ENCODE measurements at places on chromosomes 5 and 9.

DNA sequence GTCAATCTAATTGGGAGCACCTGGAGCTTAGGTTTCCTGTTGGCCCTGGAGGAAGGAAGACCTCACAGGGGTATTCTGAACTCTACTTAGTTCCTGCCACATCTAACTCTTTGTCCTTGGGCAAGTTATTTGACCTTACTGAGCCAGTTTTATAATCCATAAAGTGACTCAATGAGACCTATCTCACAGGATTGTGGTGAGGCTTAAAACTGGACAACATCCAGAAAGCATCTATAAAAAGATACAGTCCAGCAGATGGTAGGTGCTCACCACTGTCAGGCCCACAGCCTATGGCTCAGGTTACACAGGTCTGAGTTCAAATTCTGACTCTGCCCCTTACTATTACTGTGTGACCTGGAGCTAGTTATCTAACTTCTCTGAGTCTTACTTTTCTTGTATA, 23.3 kb downstream of the KCNV2 start:
- no peak for DNase-seq

- DNase-seq: peak; percentile 15
These were observed 260.7 kb downstream of the NR3C1 start for GRCh38 chr5:143142596-143143435.

DNA sequence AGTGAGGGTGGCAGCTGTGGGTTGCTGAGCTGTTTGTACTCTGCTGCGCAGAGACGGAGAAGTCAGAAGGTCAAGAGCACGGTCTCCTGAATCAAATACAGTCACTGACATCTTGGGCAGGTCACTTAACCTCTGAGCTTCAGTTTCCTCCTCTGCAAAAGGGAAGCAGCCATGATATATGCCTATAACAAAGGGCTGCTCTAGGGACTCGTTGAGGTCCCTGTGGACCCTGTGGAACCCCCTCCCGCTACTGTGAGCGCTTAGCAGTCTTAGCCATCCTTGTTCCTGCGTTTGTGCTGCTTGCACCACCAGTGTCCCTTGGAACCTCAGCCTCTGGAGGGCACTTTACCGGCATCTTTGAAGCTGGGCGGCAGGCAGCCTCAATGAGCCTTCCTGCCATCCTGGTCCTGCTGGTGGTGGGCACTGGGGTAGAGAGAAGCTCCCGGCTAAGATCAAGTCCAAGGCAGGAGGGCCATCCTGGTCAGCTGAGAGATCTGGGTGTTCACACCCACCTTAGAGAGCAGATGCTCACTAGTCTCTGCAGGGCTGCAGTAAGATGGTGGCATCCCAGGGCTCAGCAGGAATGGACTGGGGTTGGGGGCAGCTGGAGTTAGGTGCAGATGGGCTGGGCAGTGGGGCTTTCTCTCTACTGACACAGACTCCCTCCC, 8.7 kb downstream of the JADE2 start:
- DNase-seq: no peak

DNA sequence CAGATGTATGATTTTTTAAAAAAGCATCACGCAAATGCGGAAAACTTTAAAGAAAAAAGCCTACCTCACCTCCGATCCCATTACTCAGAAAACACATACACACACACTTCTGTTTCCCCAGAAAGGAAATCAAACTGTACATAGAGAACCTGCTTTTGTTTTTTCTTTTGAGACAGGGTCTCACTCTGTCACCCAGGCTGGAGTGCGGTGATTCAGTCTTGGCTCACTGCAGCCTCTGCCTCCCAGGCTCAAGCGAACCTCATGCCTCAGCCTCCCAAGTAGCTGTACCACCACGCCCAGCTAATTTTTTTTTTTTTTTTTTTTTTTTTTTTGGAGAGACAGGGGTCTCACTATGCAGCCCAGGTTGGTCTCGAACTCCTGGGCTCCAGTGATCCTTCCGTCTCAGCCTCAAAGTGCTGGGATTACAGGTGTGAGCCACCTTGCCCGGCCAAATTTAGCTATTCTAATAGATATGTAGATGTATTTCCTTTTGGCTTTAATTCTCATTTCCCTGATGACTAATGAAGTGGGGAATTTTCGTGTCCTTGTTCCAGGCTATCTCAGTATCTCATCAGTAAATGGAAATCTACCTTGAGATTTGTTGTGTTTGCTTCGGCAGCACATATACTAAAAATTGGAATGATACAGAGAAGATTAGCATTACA, 25.7 kb upstream of the EEIG1 start:
- no peak for DNase-seq

DNA sequence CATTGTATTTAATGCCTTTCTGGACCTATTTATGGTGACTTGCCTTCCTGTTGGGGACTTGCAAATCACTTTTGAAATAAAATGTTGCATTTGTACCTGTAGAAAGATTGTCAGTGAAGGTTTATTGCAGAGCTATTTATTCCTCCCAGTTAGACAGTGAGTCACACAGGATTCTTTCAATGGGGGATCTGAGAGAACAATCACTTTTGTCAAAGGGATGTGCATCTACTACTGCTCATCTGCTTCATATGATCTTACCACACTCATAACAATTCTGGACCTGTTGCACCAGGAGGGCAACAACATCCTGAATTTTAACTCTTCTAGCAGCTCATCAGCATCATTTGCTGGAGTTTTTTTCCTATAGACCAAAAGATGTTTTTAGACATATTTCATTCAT, 66.8 kb downstream of the FBXL7 start:
- no peak for DNase-seq

GRCh38 chr5:6188976-6189375, 189.4 kb downstream of the MED10 start:
- DNase-seq: no peak

- peak; percentile 42 for DNase-seq
These were observed 16.4 kb downstream of the JADE2 start for GRCh38 chr5:134541736-134542376.

- DNase-seq: no peak
These were observed 339.5 kb downstream of the CTNND2 start for GRCh38 chr5:11564706-11565105.

DNA sequence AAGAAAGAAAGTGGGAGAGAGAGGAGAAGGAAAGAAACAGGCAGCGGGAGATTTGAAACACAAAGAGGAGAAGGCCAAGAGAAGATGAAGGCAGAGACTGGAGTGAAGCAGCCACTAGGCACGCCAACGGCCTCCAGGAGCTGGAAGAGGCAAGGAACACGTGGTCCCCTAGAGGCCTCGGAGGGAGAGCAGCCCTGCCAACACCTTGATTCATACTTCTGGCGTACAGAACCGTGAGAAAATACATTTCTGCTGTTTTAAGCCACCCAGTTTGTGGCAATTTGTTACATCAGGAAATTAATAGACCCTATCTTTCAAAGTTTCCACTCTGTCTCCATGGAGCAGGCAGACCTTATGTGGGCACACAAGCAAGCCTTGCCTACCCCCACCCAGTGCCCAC, 133.4 kb downstream of the ACTL7B start:
- peak; percentile 23 for DNase-seq

DNA sequence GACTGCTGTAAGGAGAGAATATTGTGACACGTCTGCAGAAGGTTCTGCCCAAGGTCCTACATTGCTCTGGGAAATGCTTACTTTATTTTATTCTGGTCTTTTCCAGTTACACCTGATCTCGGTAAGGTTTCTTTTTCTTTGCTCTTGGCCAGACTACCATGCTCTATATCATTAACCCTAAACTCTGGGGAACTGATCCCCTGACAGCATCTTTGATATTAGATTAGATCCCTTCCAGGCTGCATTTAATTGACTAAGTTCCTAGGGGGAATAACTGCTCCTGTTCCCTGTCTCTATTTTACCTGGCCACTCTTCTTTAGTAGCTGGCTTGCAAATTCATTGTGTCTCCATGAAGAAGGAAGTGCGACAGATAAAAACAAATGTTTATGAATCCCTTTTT, 243.5 kb downstream of the MAT2B start:
- DNase-seq: no peak

- no peak for DNase-seq
These were observed 18.0 kb downstream of the ZNF608 start for GRCh38 chr5:124728331-124728967.

GRCh38 chr9:121598167-121598964, 53.1 kb upstream of the DAB2IP start:
- DNase-seq: peak; percentile 93

- DNase-seq: no peak
These were observed 22.6 kb upstream of the CEP72 start for GRCh38 chr5:589588-589987.

DNA sequence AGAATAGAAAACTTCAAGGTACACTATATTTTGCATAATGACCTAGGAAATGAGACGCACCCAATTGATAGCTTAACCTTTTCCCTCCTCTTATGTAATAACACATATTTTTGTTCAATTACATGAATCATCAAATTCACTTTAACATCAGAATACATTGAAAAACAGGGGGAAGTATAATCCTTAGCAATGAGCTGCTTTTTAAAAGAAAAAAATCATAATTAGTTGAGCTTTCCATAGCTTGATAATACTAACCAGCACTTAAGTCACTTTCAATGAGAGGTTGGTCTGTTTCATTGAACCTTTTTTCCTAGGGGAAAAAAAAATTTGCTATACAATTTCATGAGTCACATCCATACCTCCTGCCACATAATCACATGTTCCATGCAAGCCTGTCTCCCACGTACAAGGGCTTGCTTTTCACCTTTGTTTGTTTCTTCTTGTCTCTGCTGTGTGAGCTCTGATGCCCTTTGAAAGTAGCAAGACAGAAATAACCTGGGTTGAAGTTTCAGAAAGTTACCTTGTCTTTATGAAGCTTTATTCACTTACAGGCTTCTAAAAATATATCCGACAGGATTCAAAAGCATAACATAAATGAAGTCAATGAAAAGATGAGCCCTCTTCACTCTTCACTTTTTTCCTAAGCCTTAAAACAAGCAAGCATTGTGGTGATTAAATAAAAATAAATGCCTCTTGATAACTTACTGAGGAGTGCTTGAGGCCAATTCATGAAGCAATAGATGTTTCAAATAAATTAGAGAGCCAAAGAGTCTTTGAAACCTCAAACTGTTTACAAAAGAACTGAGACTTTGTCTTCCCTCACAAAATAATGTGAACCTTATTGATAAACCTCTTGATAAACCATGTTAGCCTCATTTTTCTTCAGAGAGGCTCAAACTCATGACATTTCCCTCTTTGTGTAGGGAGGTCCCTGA, 108.5 kb downstream of the FEM1C start:
- no peak for DNase-seq

DNA sequence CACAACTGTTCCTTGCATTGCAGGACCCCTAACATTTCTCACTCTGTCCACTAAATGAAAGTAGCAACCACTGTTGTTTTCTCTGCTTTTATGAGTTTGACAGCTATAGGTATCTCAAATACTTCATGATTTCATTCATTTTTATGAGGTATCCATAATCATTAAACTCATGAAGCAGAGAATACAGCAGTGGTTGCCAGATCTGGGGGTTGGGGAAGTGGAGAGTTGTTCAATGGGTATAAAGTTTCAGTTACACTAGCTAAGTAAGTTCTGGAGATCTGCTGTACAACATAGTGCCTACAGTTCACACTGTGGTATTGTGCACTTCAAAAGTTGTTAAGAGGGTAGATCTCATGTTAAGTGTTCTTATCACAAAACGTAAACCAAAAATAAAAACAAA, 23.4 kb upstream of the CAMK4 start:
- DNase-seq: no peak

DNA sequence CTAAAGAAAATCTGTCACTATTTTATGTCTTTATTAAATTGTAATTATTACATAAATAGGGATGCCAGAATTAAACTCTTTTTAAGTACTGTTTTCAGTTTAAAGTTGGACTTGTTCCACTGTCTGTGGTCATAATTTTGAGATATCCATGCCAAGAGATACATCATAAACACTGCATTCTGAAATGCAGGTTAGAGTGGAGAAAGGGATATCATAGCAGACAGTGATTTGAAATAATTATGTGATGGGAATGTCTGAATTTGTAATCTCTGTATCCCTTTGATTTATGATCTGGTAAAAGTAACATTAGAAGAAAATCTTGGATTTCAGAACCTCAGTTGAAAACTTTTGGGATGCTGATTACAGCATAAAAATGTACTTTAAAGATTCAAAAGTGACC, 222.1 kb downstream of the GOLPH3 start:
- no peak for DNase-seq

- no peak for DNase-seq
These were observed 260.8 kb upstream of the PPP1R2B start for GRCh38 chr5:156589104-156589945.

- no peak for DNase-seq
These were observed 56.3 kb downstream of the STX17 start for GRCh38 chr9:99962680-99963261.

DNA sequence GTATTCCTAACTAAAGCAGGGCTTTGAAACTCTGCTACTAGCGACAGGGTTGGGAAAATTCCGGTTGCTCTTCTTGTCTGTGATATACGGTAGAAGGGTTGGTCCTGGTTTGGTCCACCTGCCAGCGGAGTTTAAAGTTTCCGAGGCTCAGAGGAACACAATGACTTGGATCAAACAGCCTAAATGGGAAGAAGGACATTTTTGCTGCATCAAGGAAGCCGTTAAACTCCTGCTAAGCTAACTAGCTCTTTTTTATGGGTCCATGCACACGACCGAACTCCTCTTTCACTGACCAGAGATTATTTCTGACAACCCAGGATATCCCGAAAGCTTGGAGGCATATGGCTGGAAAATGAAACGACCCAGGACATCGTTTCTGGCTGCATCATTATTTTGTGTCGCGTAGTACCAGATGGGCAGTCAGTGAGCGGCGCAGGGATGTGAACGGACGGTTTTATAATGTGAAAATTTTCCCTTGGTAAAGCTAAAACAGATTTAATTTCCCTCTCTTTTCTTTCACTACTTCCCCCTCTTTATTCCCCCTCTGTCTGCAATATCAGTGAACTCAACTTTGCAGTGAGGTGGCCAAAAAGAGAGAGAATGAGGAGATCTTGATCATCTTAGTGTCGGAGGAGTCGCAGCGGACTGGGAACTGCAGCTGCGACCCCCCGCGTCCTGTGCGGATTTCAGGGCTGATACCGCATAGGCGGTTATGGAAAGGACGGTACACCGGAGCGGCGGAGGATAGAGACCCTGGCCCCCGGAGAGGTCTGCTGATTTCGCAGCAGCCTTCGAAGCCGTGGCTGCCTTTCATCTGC, at the start of gene LURAP1L:
LURAP1L (plus strand) TSS at position 160 of the 818 bp plus-strand sequence. CDS start 696 bp downstream, outside the sequence.
- DNase-seq: peak; percentile 75

DNA sequence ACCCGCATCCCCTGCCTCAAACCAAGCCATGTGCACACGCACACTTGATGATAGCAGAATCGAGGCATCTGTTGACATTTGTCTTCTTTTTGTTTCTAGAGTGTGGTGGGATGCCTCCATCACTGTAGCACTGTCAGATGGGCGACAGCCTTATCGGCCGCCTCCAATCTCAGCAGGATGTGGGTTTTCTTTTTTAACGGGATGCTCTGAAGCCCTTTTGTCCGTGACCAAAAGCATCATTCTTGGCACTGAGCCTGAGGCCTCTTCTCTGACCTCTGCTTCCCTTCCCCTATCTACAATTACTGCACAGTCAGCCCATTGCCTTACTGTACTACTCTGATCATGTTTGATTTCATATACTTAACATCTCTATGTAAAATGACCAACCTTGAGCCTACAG, 78.3 kb downstream of the LMNB1 start:
- no peak for DNase-seq

- DNase-seq: no peak
These were observed at the start of gene HTR4 for GRCh38 chr5:148653836-148654781. Gene HTR4 (minus strand): TSS chr5:148654527. CDS start chr5:148637014, 17,513 bp downstream.
